ENCODE measurements at places on chromosomes 2 and 18.

- no peak for DNase-seq
Observed at GRCh38 chr18:76426737-76427305, 68.2 kb downstream of the ZNF516 start.

GRCh38 chr2:45568935-45569334 lies 42.1 kb downstream of the SRBD1 start:
- DNase-seq = no peak

DNA sequence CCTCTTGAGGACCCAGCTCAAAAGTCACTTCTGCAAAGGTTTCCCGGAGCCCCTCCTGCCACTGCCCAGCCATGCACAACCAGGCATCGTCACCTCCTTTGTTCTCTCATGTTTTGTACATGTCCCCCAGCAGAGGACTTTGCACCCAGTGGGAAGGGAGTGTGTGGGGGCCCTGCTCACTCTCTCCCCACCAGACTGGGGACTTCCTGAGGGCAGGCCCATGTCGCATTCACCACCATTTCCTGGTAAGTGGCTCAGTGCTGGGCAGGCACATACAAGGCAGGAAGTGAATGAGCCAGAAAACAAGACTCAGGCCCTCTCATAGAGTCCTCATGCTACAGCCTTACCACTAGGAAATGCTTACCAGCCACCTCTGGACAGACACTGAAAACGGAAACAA lies 18.9 kb downstream of the MRPL35 start:
- DNase-seq = no peak

- DNase-seq = no peak
Observed at GRCh38 chr2:174981331-174981730, 23.9 kb downstream of the CHN1 start.

DNA sequence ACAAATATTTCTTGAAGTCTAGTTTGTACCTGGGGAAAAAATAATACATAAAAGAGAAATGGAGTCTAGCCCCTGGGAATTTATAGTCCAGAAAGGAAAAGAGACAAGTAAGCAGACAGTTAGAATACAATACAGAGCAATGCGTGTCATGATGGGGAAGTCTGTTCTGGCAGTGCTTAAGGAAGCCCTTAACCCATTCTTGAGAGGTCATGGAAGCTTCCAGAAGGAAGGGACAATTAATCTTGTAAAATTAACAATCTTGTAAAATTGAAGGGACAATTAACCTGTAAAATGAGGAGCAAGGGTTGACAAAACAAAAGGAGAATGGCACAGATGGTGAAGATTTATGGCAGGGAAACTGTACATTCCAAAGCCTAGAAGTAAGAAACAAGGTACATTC lies 66.7 kb downstream of the METTL4 start:
- DNase-seq = no peak

GRCh38 chr2:236956031-236956618 lies 129.6 kb upstream of the COPS8 start:
- DNase-seq = no peak

DNA sequence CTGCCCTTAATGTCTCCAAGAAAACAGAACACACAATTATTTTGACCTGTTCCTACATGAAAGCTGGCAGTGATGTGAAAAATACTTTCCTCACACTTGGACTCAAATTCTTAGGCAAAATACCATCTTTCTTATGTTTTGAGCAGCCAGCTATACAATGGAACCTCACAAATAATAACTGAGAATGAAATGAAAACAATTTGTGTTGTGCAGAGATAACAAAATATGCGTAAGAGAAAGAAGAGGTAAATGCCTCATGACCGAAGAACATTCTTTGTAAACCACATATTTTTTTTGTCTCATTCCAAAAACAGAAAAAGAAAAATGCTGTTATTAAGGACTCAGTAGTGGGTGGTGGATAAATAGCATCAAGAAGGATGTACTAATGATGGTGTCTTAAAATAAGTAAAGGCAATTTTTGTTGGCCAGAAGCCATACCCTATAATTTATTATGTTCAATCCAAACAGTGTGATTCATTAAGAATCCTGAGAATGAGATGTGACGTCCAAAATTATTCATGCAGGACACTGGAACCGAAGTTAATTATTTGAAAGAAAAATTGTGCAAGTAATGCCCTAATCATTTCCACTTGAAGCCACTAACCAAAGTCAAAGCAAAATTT lies 193.0 kb upstream of the NETO1 start:
- DNase-seq = no peak

- DNase-seq = no peak
Observed at GRCh38 chr2:16170675-16171424, 230.5 kb downstream of the MYCN start.

- no peak for DNase-seq
Observed at GRCh38 chr2:105625632-105626031, 119.1 kb upstream of the NCK2 start.

GRCh38 chr2:215915441-215915840 lies 97.9 kb downstream of the MREG start:
- DNase-seq = no peak

- DNase-seq = no peak
Observed at GRCh38 chr2:240129731-240130392, 6.2 kb downstream of the COPS9 start.

- no peak for DNase-seq
Observed at GRCh38 chr2:226828191-226828590, 7.7 kb upstream of the RHBDD1 start.

- DNase-seq = no peak
Observed at GRCh38 chr2:223117533-223117932, 65.5 kb downstream of the KCNE4 start.

DNA sequence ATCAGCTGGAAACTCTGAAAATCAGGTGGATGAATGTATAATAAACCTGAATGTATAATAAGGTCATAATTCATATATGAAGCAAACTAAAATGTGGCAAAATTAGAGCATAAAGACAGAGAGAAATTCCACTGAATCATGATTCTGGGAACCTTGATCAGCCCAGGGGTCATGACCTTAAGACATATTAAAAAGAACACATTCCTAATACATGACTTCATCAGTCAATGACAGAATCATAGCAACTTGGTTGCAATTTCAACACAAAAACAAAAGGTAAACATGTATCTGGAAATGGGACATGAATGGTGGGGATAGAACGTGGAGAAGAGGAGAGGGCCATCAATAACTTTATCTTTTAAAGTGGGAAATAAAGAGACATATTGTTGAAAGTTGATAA lies 17.6 kb downstream of the AFF3 start:
- peak; percentile 15 for DNase-seq

- no peak for DNase-seq
Observed at GRCh38 chr2:175318542-175318941, 137.0 kb upstream of the ATP5MC3 start.

- DNase-seq = no peak
Observed at GRCh38 chr2:219507581-219508443, 6.5 kb upstream of the ASIC4 start.

DNA sequence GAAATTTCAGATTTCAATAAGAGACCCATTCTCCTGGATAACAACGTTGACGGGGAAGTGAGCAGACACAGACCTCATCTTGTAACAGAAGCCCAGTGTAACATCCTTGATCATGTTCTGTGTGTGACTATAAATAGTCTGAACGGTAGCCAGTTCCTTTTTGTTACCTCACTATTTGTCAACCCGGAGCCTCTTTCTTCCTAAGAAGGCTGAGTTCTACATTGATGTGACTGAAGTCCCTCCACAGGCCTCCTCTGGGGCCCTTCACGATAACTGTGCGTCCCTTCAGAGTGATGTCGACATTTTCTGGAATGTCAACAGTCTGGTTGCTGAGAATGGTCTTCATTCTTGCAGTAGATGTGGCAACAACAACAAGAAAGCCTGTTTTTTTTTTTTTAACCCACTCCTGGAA lies 6.3 kb upstream of the PLEKHM3 start:
- DNase-seq = no peak

GRCh38 chr2:183465048-183465447 lies 340.8 kb downstream of the NUP35 start:
- DNase-seq = no peak

- DNase-seq = no peak
Observed at GRCh38 chr18:55780586-55781071, 192.6 kb upstream of the TCF4 start.

- DNase-seq = peak; percentile 24
Observed at GRCh38 chr2:231795525-231796327, 9.5 kb downstream of the COPS7B start.

DNA sequence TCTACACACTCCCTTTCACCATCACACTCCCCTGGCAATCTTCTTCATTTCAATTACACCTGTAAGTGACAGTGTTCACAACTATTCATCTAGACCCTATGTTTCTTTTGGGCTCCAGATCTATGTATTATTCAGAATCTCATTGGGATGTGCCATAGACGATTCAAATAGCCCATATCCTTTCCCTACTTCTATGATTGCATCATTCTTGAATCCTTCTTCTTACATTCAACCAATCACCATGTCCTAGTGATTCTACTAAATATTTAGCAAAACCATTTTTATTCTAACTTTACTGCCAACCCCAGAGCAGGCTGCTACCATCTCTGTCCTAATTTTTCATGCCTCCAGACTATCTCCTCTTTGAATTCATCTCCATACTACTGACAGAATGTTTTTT lies 106.4 kb downstream of the TDRD15 start:
- no peak for DNase-seq

DNA sequence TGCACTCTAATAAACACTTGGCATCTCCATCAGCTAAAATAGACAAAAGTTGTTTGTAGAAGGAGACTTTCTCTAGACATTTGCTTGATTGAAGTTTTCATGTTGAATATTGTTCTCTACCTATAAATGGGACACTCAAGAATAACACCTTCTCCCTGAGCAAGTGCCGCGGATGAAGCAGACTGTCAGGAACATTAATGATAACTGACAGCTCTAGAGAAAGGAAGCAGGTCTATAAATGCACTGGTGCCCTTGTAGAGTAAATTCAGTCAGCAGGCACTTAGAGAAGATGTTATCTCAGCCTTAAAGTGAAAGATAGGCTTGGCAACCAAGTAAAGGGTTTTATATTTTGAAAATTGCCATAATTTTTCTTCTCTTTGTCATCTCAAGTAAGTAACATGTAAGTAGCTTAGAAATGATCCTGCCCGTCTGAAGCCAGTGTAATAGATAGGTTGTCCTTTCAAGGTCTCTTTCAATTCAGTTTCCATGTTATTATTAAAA lies 224.6 kb downstream of the ARL6IP6 start:
- DNase-seq = no peak

DNA sequence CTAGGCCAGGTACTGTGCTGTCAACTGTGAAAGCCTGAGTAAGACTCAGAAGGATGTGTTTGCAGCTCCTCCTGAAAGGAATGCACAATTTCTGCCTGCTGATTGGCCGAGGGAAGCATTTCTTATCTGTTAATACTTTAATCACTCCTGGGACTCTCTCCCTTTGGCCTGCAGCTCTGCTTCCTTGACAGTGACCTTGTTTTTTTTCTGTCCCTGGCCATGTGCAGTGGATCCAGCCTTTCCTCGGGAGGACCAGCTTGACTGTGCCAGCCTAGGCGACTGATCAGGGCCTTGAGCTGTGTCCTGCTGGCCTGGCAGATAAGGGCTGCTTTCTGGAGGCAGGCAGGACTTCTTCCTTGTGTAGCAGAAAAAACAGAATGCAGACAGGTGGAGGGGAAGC lies 10.0 kb downstream of the RNF144A start:
- no peak for DNase-seq

DNA sequence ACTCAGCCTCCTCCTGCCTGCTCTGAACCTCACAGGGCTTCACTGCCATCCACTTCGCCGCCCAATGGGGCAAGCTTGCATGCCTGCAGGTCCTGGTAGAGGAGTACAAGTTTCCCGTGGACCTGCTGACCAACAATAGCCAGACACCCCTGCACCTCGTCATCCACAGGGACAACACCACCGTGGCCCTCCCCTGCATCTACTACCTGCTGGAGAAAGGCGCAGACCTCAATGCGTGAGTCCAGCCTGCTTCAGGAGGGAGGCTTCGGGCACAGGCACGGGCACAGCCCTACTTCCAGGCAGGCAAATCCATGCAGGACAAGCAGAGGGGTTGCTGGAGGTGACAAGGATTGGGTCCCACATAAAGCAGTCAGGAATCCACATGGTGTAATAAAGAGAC lies 1.2 kb downstream of the ANKRD53 start:
- no peak for DNase-seq

- DNase-seq = no peak
Observed at GRCh38 chr2:54308186-54308585, 52.2 kb upstream of the TSPYL6 start.

DNA sequence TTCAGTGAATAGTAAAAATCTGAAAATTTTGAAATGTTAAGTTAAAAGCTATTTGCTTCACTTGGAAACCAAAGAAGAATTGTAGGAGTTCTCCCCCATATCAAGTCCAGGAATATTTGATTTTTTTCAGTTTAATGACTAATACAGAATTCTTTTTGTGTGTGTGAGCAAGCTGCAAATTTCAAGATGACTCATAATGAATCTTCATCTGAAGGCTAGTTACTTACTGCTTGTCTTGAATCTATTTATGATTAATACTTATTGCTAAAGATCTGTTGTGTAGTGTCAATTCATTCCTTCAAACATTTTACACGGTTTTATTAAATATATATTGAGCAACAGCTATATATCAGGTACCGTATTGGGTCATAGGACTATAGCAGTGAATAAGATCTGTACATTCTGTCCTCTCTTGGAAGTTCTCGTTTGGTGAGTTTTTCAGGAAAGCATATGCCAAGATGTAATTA lies 47.8 kb upstream of the CAVIN2 start:
- peak; percentile 46 for DNase-seq

DNA sequence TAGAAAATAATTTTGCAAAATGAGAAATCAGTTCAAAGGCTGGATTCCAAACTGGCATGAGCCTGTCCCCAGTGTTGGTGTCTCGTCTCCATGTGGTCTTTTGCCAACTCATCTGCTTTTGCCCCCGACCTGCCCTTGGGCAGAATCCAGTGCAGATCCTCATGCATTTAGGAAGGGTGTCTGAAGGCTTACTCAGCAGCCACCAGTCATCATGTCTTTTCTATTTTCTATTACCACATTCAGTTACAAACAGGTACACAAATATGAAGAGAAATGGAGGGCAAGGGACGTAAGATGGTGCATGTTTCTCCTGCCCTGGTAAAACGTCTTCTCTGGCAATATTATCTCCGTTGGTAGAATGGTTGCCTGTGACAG lies 43.5 kb downstream of the E2F6 start:
- DNase-seq = no peak

GRCh38 chr2:1960761-1961160 lies 216.4 kb upstream of the PXDN start:
- DNase-seq = no peak

DNA sequence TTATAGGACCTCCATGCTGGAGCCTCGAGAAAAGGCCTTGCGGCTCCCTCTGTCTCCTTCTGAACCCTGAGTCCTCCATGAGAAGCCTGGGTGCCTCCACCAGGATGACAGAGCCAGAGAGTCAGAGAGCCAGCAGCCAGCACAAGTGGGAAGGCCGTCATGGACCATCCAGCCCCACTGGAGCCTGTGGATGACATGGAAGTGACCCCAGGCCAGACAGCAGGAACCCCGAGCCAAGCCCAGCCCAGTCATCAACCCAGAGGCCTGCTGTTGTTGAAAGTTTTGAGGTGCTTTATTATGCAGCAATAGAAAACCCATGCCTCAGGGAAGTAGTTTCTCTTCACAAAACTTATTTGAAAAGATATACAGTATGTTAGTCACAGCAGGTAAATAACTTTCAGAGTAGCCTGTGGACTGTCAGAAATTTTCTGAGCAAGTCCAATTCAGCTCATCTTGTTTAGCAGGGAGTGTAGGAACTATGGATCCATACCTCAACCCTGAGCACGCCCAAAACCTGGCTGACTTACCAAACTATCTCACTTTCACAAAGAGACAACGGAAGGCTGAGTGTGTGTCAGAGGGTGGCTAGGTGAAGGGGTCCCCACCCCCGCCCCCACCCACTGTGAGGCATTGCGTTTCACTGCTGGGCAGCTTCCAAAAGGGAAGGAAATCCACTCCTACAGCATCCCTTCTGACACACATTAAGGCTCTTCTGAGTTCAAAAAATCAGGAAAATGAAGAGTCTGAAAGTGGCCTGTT lies 79.9 kb upstream of the NDUFV2 start:
- no peak for DNase-seq

All from HS-27A (cell line).